Left lung (tissue), 14 donors: ENCODE measurements at places on chromosomes 2 and 18.

GRCh38 chr2:44628297-44628696 is 266.6 kb downstream of the CAMKMT start:
- H3K27me3 ChIP-seq, result no peaks in the 10 kb centered on the region
- no peaks in the 10 kb centered on the region for H3K4me1 ChIP-seq
- DNase-seq, result no peak

DNA sequence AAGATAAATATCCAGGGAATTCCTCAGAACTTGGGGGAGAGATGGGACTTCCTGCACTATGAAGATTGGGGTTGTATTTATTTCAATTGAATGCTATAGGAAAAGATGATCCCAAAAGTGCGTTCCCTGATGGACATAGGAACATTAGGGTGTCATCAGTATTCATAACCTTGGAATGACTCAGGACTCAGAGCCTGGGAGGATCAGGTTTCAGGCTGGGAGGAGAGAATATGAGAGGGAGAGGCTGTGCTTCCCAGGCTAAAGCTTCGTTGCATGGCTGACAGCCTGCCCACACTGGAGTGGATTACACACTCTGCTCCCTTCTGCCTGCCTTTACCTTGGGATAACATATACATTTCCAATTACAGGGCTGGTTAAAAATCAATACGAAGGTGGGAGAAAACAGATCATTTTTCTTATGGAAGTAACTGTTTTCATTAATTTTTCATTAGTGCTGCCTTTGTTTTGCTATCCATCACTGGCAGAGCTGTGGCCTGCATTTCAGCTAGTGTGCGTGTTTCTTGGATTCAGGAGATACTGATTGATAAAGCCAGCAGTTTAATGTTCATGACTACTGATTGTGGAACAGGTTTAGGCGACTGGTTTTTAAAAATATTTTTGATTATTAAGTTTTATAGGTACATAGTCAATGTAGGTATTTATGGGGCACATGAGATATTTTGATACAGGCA is 118.7 kb downstream of the KCTD1 start:
- DNase-seq, result peak; percentile 24
- H3K27me3 ChIP-seq, result no peaks in the 10 kb centered on the region
- no peaks in the 10 kb centered on the region for H3K36me3 ChIP-seq
- H3K27ac ChIP-seq, result no peak overlapping the region

DNA sequence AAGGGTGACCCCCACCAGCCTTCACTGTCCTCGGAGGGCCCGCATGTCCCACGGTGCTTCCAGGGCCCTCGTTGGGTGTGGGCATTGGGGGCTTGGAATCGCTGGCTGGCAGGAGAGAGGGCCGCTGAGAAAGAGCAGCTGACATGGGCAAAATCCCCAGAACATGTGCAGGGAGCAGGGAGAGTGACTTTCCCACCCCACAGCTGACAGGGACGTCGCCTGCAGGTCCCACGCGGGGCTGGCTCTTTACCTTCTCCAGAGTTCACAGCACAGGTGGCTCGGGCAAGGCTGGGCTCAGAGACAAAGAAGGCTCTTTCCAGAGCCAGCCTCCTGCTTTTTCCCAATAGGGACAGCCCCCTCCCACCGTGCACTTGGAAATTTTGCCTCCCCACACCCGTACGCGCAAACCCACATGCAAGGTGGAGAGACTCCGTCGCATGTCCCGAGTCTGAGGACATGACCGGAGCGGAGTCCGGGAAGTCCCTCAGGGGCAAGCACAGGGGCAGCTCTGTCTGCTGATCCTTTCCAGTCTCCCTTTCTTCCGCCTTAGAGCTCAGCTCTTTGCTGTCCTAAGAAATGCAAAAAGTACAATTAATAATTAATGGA is 370.2 kb upstream of the MYT1L start:
- H3K27ac ChIP-seq, result no peak overlapping the region
- H3K36me3 ChIP-seq, result no peaks in the 10 kb centered on the region
- H3K4me1 ChIP-seq, result peaks cover 20% of the 10 kb centered on the region
- DNase-seq, result no peak
- no peaks in the 10 kb centered on the region for H3K27me3 ChIP-seq

- no peak overlapping the region for H3K4me3 ChIP-seq
- DNase-seq, result peak; percentile 82
- H3K27me3 ChIP-seq, result no peaks in the 10 kb centered on the region
Measured at GRCh38 chr18:27605107-27605834, 420.2 kb upstream of the CHST9 start.

GRCh38 chr2:97716695-97717612 is 3.6 kb downstream of the ZAP70 start:
- no peak for DNase-seq
- no peak overlapping the region for H3K4me3 ChIP-seq
- H3K27me3 ChIP-seq, result no peaks in the 10 kb centered on the region
- H3K36me3 ChIP-seq, result no peaks in the 10 kb centered on the region
- no peak overlapping the region for H3K27ac ChIP-seq

GRCh38 chr2:56981554-56981953 is 797.8 kb downstream of the CCDC85A start:
- H3K36me3 ChIP-seq, result no peaks in the 10 kb centered on the region
- DNase-seq, result no peak
- no peaks in the 10 kb centered on the region for H3K4me1 ChIP-seq
- H3K27me3 ChIP-seq, result no peaks in the 10 kb centered on the region

GRCh38 chr2:9554921-9555296 is 721 bp downstream of the ADAM17 start:
- no peaks in the 10 kb centered on the region for H3K27me3 ChIP-seq
- DNase-seq, result peak; percentile 66
- H3K27ac ChIP-seq, result peak overlapping the region; percentile 100
- peak overlapping the region; percentile 79 for H3K4me3 ChIP-seq
- H3K4me1 ChIP-seq, result peaks cover 39% of the 10 kb centered on the region

DNA sequence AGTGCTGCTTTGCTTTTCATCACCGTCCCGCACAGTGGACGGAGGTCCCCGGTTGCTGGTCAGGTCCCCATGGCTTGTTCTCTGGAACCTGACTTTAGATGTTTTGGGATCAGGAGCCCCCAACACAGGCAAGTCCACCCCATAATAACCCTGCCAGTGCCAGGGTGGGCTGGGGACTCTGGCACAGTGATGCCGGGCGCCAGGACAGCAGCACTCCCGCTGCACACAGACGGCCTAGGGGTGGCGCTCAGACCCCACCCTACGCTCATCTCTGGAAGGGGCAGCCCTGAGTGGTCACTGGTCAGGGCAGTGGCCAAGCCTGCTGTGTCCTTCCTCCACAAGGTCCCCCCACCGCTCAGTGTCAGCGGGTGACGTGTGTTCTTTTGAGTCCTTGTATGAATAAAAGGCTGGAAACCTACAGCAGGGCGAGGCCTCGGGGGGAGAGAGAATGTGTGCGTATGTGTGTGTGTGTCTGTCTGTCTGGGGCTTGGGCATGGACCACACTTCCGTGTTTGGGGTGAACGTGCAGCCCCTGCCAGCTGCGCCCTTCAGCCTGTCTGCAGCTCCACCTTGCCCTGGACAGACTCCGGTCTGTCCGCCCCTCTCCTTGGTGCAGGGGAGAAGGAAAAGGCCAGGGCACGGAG is 32.3 kb downstream of the GPC1 start:
- no peak overlapping the region for H3K4me3 ChIP-seq
- H3K27ac ChIP-seq, result no peak overlapping the region

DNA sequence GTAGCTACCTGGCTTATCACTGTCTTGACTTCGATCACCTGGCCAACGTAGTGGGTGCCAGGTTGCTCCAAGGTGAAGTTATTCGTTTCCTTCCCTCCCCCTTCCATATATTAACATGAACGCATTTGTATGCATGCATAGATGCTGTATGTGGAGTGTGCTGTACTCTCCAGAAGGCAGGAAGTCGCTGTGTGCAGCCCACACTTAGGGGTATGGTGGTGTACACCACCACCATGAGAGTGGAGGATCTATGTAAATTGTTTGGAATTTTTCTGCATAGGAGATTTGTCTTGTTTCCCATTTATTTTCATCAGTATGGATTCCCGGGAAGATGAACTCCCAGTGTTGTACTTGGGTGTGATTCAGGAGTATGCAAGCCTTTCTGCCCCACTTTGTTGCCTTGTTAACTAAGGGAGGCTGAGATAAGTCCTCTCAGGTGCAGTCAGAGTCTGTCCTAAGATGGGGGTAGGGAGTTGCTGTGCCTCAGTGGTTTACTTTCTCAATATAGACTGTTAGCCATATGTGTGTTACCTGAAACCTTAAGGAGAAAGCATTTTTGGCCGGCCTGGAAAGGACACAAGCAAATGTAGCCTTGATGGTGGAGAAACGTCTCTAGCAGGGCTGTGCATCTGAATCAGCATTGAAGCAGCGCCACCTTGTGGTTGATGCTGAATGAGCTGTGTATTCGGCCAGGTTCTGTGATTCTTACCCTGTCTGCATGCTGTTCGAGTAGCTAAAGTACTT is 149.8 kb downstream of the TANC1 start:
- peak; percentile 85 for DNase-seq
- H3K36me3 ChIP-seq, result no peaks in the 10 kb centered on the region
- no peaks in the 10 kb centered on the region for H3K27me3 ChIP-seq
- H3K4me3 ChIP-seq, result no peak overlapping the region

GRCh38 chr2:56444339-56444738 is 260.5 kb downstream of the CCDC85A start:
- H3K4me1 ChIP-seq, result no peaks in the 10 kb centered on the region
- H3K27me3 ChIP-seq, result no peaks in the 10 kb centered on the region
- H3K36me3 ChIP-seq, result no peaks in the 10 kb centered on the region
- H3K4me3 ChIP-seq, result no peak overlapping the region
- DNase-seq, result no peak
- H3K27ac ChIP-seq, result no peak overlapping the region
